ENCODE measurements at places on chromosomes 6 and 20.

DNA sequence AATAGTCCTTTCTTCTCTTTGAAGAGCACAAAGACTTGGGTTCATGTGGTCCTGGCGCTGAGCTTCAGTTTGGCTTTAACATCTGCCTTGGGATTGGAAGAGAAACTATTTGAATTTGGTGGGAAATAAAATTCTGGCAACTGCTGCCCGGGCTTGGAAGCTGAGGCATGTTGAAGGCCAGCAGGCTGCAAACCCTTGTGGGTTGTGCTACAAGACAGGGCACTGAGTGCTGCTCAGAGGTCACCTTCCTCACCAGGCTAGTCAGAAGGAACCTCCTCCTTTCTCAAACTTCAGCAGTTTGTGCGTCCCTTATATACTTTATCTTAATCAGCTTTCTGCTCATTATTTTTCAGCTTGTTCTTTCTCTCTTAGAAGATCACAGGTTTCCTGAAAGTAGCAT lies 238.4 kb upstream of the TBX18 start:
- no peak for DNase-seq

DNA sequence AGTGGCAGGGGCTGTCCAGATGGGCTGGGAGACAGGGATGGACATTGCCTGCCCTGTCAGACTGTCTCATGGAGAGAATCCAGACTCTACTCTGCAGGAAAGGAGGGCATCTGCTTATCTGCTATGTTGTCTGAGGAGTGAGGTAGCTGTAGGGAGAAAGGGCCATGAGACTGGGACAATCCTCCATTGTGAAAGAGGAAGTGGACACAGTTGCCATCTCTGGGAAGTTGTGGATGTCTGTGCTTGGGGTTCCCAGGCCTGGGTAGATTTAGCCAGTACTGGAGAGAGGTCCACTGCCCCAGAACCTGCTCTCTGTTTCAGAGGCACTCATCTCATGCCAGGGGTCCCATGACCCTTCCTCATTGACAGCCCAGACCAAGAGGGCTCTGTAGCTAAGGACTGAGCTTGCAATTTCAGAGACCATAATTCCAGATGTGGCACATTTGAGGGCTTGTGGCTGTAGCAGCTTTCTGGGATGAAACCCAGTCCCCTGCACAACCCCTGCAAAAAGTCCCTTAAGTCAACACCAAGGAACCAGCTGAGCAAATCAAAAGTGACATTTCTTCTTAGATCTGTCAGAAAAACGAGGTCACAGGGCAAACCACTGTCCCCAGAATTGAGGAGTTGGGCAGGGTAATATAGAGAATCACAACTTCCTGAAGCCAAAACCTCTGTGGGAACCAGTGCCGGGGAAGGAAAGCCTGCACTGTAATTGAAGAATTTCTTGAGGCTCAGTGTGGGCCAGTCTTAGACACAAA lies 4.1 kb upstream of the SIRPG start:
- DNase-seq, result no peak

DNA sequence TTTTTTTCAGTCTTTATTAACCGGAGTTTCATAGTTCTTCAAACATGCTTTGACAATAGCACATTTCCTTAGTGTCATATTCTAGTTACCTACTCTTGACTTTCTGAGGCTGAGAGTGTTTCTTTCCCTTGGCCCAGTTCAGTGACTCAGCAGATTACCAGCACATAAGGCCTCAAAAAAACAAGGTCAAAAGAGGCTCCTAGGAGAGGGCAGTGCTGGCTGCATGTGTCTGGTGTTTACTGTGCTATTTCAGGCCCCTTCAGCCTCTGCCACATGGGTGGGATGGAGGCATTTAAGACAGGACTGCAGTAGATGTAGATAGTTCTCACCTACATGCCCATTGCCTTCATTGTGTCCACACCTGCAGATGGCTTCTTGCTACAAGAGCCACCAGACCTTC lies 198.2 kb upstream of the SSTR4 start:
- peak; percentile 44 for DNase-seq

GRCh38 chr20:10637031-10637559 lies 36.7 kb downstream of the JAG1 start:
- DNase-seq, result peak; percentile 82

DNA sequence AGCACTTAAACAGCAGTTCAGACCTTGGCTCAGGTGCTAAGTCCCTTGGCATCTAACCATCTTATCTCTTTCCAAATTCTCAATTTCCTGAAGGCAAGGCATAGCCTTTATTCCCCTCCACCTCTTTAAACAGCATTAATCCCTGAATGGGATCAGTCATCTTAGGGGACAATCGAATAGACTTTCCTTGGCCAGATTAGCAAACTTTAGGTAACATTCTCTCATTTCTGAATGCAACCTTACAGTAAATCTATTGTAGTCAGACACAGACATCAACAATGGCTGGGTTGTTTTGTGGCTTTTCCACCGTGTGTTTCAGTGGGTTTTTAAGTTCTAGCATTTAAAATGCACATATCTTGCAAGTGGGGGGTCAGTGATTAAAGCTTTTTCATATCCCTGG lies 56.8 kb downstream of the ATP9A start:
- DNase-seq, result no peak

GRCh38 chr20:40397467-40397866 lies 291.6 kb downstream of the MAFB start:
- DNase-seq, result no peak

GRCh38 chr20:22931653-22932608 lies 103.2 kb upstream of the SSTR4 start:
- no peak for DNase-seq

DNA sequence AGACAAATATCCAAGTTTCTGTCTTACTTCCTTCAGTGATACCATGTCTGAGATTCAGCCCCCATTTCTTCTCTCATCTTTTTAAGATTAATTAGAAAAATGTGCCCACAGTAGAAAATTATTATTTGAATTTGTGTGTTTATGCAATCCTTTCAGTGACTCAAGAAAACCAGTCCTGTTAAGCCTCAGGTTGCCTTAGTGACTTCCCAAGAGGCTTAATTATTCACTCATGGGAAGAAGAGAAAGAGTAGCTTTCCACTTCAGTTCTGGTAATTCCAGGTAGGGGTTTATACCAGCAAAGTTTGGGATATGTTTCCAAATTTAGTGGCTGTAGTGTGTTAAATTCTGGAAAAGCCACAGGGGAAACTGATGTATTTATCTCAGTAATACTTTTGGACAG lies 149.1 kb downstream of the RIMS1 start:
- no peak for DNase-seq

DNA sequence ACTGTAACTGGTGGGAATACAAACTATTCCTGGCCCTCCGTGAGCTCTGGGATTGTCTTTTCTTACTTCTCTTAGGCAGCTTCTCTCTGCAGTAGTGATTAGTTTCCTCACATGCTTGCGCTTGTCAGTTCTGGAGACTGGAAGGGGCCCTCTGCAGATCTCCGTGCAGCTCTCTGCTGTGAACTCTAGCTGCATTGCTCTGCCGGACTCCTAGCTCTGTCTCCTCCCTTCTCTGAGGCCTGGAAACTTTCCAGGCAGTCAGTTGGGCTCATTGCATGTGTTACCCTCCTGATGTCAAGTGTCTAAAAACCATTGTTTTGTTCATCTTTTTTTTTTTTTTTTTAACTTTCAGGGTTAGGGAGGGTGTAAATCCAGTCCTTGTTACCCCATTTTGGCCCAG lies 102.3 kb downstream of the CTNNBL1 start:
- peak; percentile 4 for DNase-seq

DNA sequence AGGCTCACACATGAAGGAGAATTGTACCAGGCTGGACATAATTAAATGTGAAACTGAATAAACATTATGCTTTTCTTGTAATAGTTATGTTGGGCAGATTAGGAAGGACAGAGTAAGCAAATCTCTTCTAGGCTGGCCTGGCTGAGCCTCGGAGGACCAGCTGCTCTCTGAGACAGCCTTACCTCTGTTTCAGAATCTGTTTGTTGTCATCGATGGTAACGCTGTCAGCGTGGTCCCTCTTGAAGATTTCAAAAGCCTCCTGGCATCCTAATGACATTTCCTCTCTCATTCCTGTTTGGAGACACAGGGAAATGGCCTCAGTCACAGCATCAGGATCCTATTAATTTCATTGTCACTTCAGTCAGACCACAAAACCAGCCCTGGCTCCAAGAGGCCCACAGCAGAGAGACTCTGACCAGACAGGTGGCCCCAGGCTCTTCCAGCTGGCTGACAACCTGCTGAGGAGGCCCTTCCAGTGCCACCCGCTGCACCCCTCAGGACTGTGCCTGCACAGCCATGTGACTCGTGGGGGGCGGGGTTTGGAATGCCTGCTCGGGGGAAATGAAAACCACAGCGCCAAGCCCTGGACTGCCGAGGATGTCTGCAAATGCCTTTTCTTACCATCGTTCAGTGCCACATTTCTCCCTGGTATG lies 108.5 kb upstream of the KCNK16 start:
- no peak for DNase-seq

DNA sequence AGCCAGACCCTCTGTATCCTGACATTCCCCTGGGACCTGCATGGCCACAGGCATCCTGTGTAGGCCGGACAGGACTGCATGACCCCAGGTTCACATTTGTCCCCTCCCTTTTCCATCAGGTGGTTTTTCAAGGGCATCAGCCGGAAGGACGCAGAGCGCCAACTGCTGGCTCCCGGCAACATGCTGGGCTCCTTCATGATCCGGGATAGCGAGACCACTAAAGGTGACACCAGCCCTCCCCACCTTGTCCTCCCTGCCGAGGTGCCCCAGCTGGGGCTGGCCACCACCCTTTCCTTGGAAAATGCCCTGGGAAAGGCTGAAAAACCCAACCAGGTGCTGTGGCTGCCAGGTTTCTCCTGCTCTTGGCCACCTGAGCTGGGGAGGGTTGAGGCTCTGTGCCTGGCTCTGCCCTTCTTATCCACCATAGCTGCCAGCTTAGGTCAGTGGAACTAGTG lies 27.6 kb downstream of the HCK start:
- DNase-seq, result no peak

GRCh38 chr6:157769776-157770426 lies 53.1 kb upstream of the SNX9 start:
- DNase-seq, result no peak

DNA sequence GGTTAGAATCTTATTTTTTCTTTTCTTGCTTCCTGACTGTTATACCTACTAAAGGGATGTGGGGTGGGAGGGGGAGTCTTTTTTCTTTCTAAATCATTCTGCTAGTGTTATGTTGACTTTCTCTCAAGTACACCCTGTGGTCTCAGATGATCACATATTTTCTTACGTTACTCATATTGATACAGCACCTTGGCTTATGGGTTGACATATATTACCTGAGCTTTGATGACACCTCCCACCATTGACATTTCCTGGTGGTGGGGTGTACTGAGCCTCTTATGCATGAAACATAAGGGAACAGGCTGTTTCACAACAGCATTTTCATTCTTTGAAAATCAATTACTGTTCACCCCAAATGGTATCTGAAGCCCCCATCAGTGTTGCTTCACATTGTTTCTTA lies 169.8 kb downstream of the MMS22L start:
- no peak for DNase-seq

DNA sequence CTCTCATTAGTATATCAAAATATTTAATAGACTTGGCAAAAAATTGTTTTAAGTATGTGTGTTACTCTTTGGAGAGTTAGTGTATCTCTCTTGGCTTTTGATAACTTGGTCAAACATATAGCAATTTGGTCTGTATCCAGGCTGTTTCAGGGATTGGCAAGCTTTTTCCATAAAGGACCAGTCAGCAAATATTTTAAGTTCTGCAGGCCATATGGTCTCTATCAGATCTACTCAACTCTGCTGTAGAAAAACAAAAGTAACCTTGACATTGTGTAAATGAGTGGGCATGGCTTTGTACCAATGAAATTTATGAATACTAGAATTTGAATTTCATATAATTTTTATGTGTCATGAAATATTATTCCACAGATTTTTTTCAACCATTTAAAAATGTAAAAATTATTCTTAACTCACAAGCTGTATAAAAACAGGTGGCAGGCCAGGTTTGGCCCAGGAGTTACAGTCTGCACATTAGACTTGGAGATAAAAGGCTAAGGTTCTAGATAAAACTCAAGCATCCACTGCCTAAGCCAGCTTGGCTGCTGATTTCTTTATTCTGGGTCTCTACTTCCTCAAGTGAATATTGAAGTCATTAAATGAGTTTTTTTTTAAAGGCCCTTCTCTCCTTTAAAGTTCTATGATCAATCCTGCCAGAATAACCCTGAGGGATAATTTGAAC lies 13.7 kb downstream of the GSTA4 start:
- no peak for DNase-seq

- peak; percentile 95 for DNase-seq
Measured at GRCh38 chr6:134678436-134678889, 271.4 kb downstream of the ALDH8A1 start.

DNA sequence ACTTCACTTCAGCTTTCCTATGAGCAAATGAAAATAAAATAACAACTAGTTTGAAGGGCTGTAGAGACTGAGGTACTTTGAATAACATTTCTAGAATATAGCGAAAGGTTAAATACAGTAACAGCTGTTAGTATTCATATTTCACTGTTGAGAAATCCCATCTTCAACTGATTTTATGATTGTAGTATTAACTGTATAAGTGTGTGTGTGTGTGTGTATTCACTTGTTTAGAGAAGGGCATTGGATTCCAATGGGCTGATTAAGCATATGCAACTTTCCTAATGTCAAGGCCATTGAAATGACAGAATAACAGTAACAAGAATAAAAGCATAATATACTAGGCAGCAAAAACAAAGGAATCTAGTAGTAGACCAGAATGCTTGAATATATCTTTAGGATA lies 957.5 kb upstream of the EPHA7 start:
- no peak for DNase-seq

- no peak for DNase-seq
Measured at GRCh38 chr20:50271176-50271575, 80.5 kb downstream of the CEBPB start.

- DNase-seq, result no peak
Measured at GRCh38 chr20:50909413-50909812, 21.8 kb downstream of the ADNP start.

DNA sequence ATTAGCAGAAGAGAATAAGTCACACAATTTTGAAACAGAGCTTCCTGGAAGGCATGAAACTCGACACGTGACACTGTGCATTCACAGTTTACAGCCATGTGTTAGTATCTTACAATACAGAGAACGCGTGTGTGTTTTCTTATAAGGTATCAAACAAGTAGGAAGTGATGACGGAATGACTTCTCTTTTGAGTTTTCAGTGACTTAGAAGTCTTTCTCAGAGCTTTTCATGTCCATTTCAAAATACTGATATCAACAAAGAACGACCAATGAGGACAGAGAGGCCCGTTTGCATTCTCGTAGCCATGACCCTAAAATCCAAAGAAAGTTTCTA lies 36.6 kb upstream of the DUSP22 start:
- no peak for DNase-seq

GRCh38 chr20:41168281-41169161 lies 31.2 kb downstream of the PLCG1 start:
- no peak for DNase-seq

GRCh38 chr6:33277663-33278391 lies 904 bp downstream of the B3GALT4 start:
- DNase-seq, result no peak

Measured in fibroblast of pulmonary artery (primary cell).